Activated naive CD4-positive, alpha-beta T cell treated with Interleukin-2 at 50 U/mL for 16 hours (primary cell): ENCODE measurements at places on chromosomes 7 and 10.

GRCh38 chr7:23700046-23700445 is 10.0 kb upstream of the STK31 start:
- DNase-seq: no peak

GRCh38 chr7:106986450-106986977 is 58.0 kb upstream of the PRKAR2B start:
- DNase-seq: no peak

DNA sequence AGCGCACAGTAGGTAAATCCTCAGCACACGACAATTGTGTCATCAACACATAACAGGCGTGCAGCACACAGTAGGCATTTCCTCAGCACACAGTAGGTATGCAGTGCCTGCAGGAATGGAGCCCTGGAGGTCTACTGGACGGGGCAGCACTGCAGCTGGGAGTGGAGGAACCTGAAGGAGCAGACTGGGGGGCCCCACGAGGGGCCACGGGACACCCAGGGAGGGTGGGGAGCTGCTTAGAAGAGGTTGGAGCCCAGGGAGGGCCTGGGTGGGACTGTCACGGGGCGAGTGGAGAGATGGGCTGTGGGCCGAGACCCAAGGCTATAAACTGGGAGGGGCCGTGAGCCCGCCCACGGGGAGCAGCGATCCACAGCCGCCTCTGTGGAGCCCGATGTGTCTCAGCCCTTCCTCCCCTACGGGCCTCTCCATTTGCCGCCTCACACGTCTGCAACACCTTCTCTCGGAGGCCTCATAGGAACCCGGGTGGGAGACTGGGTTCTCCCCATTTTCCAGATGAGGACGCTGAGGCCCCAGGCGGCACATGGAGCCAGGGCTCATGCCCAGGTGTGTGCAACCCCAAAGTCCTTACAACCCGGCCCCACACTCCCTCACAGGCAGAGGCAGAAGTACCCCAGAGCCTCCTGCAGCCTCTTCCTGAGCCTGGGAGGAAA is 101.5 kb downstream of the MICALL2 start:
- DNase-seq: peak; percentile 18

- no peak for DNase-seq
Measured at GRCh38 chr7:118404211-118404610, 179.7 kb downstream of the ANKRD7 start.

DNA sequence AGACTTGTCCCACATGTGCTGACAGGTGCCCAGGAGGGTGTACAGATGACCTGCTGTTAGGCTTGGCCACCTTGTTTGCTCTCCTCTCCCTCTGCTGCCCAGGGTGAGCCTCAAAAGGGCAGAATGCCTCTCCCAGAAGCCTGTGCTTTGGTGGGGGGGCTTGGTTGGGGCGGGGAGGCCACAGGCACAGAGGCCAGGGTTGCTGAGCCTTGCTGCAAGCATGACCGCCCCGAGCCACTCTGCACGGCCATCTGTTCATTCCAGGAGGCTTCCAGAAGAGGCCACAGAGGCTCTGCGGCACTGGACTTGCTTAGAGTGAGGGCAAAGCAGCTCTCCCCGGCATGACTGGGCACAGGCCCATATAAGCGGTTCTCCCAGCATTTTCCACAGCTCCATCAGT is 190.8 kb downstream of the GLRX3 start:
- DNase-seq: no peak

- DNase-seq: no peak
Measured at GRCh38 chr7:44284216-44284615, 41.2 kb downstream of the CAMK2B start.

DNA sequence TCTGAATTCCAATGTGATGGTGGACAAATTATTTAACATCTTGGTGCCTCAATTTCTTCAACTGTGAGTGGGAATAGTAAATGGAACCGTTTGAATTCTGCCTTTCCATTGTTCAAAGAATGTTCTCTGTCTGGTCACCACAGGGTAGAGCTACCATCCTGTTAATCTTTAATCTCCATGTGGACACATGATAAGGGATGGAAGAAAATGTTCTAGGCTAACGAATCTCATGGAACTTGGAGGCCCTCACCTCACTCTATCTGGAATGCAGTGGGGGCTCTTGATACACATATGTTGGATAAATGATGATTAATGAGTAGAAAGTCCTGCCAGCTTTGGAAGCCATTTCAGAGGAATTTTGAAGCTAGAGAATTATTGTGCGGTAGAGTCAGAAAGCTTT is 118.5 kb upstream of the HABP2 start:
- no peak for DNase-seq

DNA sequence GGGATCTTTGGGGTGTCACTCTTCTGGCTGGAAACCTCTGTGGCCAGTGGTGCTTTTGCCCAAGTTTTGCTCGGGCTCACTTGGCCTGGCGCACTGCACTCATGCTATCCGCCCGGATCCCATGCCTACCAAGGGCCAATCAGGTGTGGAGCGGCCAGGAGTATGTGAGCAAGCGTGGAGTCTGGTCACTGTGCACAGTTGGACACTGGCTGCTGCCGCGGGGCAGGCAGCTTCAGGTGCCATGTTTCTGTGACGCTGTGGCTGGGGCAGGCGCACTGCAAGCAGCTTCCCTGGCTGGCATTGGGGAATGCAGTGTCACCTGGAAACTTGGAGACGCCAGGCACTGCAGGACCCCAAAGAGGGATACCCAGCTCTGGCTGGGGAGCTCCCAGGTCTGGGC is 45.3 kb downstream of the NEUROG3 start:
- no peak for DNase-seq

DNA sequence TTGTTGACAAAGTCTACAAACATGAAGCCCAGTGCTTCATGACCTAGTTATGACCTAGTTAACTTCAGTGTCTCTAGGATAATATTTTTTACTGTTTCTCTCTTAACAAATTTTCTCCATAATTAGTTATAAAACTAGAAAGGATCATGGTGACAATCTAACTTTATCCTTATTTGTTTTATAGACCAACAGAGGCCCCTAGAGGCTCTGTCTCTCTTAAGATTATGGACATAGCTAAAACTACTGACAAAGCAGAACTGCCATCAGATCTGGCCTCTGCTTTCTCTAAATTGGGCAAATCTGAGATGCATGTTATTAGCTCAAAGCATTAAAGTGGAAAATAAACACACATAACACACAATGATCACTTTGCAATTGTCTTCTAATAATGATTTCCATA is 176.0 kb downstream of the CSTF2T start:
- DNase-seq: no peak

- DNase-seq: peak; percentile 62
Measured at GRCh38 chr7:150962553-150963399, 15.3 kb downstream of the KCNH2 start.

- no peak for DNase-seq
Measured at GRCh38 chr10:30189238-30189580, 129.8 kb upstream of the JCAD start.

GRCh38 chr7:151813997-151814396 is 62.9 kb downstream of the PRKAG2 start:
- DNase-seq: no peak

- no peak for DNase-seq
Measured at GRCh38 chr10:70130878-70131559, 1.6 kb downstream of the AIFM2 start.

DNA sequence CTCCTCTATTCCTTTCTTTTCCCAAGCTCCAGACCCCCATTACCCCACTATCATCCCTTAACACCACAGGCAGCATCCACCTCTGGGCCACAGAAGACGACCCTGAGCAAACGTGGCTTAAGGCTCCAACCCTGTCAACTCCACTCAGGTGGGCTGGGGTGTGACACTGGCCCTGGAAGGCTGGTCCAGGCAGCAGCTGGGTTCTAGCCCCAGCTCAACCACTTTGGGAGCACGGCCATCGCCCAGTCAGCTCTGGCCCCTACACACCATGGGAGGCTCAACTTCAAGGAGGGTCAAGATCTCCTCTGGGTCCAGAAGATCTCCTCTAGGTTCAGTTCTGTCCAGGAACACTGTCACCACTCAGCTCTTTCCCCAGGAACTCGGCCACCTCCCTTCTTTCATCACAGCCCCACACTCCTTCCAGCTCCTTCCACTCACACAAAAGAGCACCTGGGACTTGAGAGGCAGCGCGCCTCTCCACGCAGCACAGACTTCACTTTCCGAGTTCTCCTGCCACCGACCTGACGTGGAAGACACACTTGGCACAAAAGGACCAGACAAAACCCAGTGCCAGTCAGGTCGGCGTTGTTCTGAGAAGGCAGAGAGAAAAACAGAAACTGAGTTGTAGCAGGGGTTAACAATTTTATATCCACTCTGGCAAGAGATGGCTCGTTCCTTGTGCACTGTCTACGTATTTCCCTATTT is 84.1 kb downstream of the CTBP2 start:
- DNase-seq: no peak

DNA sequence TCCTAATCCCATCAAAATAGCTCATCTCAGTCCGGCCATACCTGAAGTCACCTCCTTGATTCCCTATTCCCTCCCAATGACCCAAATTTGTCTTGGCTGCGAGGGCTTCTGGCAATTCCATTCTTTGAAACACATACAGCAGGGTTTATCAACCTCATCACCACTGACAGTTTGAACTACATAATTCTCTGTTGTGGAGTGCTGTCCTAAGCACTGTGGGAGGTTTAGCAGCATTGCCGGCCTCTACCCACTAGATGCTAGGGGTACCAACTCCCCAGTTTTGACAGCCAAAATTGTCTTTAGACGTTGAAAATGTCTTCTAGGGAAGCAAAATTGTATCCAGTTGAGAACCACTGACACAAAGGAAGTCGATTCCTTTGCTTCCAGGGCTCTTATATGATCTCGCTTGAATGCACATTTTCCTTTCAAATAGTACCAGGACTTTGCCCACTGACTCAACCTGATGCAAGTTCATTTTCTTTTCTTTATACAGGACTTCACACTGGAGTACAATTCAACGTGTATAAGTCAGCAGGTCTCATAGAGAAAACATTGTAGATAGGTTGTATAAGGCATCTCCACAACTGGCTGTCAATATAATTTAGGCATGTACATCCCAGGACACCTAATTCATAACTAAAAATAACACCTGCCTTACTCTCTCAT is 133.3 kb downstream of the STRA8 start:
- DNase-seq: no peak

DNA sequence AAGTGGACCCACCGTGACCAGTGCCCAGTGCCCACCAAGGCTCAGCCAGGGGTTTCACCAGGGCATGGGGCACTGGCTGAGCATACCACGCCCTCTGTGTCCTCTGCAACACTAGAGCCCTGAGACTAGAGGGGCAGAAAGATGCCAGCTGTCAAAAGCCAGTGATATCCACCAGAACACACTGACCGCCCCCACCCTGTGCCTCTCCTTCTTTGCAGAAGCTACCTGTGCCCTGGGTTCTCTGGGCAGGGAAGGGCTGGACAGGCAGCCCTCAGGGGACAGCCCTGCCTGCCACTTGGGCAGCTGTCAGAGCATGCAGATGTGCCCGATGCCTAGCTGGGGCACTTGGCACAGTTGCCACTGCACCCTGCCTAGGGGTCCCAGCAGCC is 494 bp downstream of the VSIR start:
- no peak for DNase-seq

DNA sequence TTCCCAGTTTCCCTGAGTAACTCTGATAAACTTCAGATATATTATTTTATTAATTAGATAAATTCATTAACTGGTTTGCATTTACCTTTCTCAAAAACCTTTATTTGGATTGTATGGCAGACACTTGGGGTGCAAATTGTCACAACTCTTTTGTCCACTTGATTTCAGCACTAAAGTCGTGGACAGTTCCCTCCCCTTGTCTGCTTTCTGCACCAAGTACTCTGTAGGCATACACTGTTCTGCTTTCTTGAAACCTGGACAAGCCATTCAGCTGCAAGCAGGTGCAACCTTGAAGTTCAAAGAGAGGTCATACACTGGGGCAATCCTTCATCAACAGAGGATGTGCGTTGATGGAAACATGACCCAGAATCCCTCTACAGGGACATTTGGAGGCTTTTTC is 162.9 kb downstream of the ARL5B start:
- no peak for DNase-seq

DNA sequence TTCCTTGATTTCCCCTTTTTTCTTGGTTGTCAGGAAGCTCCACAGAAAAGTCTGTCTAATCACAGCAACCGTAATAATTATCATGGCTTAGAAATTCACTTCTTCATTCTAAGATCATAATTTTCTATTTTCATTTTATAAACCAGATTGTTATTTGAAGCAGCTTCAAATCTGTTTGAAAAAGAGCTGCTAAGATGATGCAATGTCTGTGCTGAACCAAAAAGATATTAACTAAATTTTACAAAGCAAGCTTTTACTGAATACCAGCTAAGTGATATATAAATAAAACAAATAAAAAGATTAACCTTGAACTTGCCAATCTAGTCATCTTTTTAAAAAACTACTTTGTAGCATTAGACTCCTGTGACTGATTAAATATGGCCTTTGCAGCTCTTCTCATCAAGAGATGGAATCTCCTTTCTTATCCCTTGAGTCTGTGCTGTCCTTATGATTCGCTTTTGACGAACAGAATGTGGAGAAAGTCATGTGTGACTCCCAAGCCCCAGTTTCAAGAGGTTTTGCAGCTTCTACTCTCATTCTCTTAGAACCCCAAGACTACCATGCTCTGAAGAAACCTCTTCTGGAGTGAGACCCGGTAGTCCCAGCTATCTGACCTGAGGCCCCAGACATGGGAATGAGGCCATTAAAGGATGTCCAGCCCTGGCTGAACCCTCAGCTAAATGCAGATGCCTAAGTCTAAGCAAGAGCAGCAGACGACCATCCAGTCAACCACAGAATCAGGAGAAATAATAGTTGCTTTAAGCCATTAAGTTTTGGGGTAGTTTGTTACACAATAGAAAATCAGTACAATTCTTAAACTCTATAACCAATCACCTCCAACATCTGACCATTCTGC is 14.4 kb downstream of the NAMPT start:
- no peak for DNase-seq

- DNase-seq: no peak
Measured at GRCh38 chr10:112433136-112433535, 13.6 kb downstream of the ZDHHC6 start.

DNA sequence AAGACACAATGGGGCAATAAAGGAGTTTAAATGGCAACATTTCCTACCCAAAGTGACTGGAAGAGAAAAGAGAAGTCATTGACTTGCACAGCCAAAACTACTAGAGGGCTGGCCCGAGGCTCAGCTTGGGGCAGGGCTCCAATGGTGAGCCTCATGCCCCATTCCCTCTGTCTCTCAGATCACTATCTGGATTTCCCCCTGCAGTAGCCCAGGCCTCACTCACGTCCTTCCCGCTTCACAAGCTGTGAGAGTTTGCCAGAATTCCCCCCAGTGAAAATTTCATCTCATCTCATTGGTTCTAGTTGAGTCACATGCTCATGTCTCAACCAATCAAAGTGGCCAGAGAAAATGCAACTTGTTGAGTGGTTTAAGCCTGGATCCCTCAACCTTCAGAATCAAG is 181.3 kb downstream of the WDR11 start:
- no peak for DNase-seq

GRCh38 chr7:65722361-65722792 is 150.5 kb upstream of the VKORC1L1 start:
- DNase-seq: peak; percentile 68

DNA sequence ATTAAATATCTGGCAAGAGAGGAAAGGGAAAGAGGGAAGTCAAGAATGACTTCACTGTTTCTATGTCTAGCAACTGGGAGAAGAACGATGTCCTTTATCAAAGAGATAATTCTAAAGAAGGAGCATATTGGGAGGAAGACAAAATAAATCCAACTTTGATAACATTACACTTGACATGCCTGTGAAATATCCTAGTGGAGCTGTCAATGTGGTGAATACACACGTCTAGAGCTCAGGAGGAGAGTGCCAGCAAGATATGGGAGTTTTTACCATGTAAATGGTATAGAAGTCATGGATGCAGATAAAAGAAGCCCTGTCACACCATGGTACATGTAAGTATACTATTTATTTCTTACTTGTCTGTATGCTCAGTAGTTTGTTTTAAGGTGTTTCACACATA is 356.7 kb downstream of the HPSE2 start:
- no peak for DNase-seq

GRCh38 chr10:126876456-126876855 is 28.8 kb upstream of the DOCK1 start:
- no peak for DNase-seq
